ENCODE measurements at places on chromosomes 13 and 19.

DNA sequence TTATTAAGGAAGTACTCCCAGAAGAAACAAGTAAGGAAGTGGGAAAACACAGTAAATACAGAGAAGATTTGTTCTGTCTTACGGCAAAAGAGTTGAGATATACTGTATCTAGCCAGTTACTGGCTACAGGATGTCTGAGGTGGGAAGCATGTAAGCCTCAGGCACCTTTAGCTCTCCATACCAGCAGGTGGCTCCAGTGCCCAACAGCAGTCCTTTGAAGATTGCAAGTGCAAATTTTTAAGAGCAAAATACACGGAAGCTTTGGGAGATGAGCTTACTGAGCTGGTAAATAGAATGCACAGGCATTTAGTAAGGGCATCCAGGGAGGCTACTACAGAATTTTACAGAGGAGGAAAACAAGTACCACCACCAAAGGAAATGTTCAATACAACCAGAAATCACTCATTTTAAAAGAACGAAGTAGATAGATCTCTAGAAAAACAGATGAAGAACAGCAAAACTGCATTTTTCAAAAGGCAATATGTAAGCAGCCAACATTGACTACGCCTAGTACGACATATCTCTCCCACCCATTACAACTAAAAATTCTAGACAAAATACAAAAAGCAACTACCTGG is 57.9 kb upstream of the VSTM2B start:
- no peak for DNase-seq

- DNase-seq = no peak
These were observed 21.4 kb upstream of the ZNF730 start for GRCh38 chr19:23095418-23095817.

- DNase-seq = no peak
These were observed 7.9 kb upstream of the SLC7A9 start for GRCh38 chr19:32877323-32877912.

- no peak for DNase-seq
These were observed 52.4 kb upstream of the SOX21 start for GRCh38 chr13:94764576-94765321.

- DNase-seq = no peak
These were observed at the start of gene ERICH6B for GRCh38 chr13:45615501-45616101. TSS of gene ERICH6B (minus strand) at chr13:45615739. CDS start at chr13:45597005, 18,734 bp downstream.

DNA sequence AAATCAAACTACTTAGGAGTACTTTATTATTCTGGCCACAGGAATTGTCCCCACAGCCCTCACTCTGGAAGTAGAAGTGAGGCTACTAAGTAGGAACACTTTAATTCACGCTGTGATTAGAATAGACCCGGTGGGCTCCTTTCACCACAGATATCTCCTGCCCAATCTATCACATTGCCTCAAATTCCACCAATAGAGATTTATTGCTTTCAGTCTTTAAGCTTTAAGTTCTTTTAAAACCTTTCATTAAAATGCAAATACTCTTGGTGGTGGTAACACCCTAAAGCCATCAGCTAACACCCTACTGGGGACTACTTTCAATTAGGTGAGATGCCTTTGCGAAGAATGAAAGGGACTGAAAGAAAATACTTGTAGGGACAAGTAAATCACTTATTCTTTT is 181.9 kb downstream of the DACH1 start:
- DNase-seq = no peak

- no peak for DNase-seq
These were observed 17.6 kb downstream of the GPR42 start for GRCh38 chr19:35388277-35389054.

DNA sequence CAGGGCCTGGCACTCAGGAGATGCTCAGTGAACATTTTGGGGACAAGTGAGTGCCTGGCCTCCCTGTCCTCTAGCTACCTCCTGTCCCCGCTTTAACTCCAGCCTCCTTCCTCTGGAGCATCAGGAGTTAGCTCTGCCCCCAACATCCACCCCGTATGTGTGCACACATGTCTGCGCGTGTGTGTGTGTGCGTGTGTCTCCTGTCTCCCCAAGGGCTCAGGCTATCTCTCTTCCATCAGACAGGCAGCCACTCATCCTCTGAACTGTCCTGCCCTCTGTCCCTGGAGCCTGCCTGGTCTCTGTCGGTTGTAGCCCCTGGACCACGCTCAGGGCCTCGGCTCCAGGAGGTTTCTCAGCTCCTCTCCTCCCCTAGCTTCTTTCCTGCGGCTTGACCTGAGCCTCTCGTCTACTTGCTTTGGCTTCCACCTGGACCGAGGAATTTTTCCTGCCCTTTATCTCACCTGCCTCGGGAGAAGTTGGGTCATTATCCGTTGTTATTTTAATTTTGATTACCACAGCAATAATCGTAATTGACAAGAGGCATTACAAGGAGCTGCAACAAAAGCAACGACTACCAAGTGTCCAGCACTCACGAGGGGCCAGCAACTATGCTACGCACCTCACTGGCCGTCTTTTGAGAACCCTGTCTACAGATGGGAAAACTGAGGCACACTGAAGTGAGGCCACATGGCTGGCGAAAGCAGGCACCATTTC is 32.0 kb upstream of the ASF1B start:
- DNase-seq = no peak

- DNase-seq = no peak
These were observed 889.5 kb upstream of the SPRY2 start for GRCh38 chr13:81230386-81230785.

GRCh38 chr19:40056505-40056904 is 474 bp upstream of the ZNF780B start:
- DNase-seq = no peak

DNA sequence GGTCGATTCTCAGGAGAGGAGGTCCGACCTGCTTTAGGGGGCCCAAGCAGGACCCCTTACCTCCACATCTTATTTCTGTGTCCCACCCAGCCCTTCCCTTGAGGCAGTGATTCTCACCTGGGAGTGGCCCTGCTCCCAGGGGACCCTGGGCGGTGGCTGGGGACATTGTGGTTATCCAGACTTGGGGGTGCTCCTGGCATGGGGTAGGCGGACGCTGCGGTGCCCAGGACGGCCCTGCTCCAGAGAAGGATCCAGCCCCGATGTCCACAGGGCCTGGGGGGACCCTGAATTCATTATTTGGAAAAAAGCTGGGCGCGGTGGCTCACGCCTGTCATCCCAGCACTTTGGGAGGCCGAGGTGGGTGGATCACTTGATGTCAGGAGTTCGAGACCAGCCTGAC is 84.4 kb downstream of the GADD45B start:
- DNase-seq = no peak

- no peak for DNase-seq
These were observed 724 bp upstream of the ZNF780A start for GRCh38 chr19:40091205-40092129.

- DNase-seq = no peak
These were observed 17.1 kb downstream of the C2CD4C start for GRCh38 chr19:391726-392374.

DNA sequence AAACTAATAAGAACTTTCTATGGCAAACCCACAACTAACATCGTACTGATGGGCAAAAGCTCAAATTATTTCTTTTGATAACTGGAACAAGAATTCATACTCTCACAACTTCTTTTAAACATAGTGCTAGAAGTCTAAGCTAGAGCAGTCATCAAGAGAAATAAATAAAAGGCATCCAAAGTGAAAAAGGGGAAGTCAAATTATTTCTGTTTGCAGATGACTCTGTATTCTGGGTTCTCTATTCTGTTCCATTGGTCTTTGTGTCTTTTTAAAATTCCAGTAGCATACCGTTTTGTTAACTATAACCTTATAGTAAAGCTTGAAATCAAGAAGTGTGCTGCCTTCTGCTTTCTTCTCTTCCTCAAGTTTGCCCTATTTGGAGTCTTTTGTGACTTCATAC is 1215.9 kb downstream of the UQCRFS1 start:
- no peak for DNase-seq

DNA sequence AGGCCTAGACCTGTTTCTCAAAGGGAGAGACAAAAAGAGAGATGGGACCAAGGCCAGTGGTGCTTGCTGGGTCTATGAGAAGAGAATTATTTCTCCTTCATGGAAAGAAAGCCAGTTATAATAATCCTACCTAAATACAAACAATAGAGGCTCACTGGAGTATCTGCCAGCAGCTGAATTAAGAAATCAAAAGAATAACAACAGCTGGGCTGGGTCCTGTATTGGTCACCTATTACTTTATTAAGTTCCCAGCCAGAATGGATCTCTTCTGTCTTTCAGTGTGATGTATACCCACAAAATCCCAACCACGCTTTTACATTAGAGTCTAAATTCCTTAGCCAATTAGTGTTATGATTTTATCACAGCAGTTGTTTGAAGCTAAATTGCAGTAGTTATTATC is 297.8 kb upstream of the DACH1 start:
- DNase-seq = no peak

- no peak for DNase-seq
These were observed 28.9 kb upstream of the POSTN start for GRCh38 chr13:37627428-37627827.

- DNase-seq = no peak
These were observed 115.1 kb downstream of the KCNRG start for GRCh38 chr13:50130123-50130946.

DNA sequence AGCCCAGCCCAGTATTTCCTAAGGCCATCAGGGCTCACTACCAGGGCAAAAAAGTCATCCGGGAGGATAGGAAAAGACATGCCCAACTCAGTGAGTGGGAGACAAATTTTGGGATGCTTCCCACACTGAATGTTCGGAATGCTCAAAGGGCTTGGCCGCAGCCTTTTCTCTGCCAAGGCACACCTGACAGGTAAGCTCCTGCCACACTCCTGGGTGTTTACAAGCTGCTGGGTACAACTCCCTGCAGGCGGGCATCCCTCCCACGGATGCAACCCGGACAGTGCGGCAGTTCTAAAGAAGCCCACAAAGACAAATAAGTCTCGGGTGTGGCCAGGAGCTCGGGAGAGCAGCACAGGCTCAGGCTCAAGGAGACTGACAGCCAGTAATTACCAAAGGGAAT is 28.1 kb downstream of the SLC7A1 start:
- no peak for DNase-seq

DNA sequence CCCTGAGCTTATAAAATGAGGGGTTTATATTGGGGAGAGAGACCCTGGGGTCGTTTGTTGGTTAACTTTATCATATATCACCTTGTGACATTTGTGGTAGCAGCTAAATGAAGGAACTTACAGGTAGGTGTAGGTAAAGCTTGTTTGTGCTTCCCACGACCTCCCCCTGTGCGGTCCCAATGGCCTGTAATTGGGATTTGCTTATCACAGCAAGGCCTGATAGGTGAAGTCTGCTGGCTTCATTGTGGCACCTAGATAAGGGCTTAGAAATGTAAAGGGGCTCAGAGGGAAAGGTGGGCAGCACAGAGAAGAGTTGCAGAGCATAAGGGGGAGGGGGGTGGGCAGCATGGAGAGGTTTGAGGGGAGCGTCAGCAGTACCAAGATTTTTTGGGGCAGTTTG is 35.5 kb upstream of the MLNR start:
- no peak for DNase-seq

GRCh38 chr13:44365008-44365407 is 8.6 kb upstream of the SERP2 start:
- DNase-seq = no peak

- DNase-seq = no peak
These were observed 112.1 kb upstream of the SOX1 start for GRCh38 chr13:111954661-111955411.

DNA sequence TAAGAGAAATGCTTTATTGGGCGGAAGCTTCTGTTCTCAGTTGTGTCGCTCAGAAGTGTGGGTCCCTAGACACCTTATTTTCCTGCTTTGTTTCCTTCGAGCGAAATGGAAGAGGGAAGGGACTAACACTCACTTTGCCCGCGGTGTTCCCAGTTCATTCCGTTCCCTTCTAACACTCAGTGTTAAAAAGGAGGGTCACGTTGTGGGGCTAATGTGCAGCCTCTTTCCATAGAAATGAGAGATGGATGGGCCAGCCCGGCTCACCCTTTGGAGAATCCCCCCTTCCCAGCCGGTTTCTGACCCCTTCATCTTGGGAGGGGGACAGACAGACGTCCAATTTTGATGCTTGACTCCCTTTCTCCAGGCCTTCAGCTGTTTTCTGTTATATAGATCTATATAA is 2.3 kb downstream of the ATP11A start:
- DNase-seq = no peak

GRCh38 chr13:43134868-43135267 is 111.5 kb downstream of the DNAJC15 start:
- no peak for DNase-seq

DNA sequence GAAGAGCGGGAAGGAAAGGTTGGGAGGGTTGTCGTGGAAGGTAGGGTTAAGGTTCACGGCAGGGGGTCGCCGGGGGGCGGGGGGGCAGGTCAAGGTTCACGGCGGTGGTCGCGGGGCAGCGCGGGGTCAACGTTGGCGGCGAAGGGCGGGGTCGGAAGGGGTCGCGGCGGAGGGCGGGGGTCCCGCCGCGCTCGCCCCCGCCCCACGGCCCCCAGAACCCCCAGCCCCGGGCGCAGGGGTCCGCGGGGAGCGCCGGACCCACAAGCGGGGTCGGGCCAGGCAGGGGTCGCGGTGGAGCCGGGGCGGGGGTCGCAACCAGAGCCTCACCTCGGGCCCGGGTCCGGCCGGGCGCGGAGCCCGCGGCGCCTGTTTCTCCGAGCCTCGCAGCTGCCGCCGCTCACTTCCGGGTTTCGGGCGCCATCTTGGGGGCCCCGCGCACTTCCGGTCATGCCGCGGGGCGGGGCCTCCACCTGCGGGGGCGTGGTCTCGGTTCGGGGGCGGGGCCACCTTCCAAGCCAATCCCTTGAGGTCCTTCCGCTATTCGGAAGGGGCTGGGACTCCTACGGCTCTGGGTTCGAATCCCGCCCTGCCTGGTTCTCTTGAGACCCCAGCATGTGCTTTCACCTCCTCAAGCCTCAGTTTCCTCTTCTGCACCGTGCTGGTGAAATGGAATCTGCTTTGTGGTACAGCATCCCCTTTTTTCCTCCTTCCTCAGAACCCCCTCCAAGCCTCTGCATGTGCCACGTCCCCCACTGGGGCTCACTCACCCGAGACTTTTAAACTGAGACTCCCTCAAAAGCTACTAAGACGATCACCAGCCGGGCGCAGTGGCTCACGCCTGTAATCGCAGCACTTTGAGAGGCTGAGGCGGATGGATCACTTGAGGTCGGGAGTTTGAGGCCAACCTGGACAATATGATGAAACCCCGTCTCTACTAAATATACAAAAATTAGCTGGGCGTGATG is at the start of gene SBNO2:
Gene SBNO2 (minus strand): TSS at position 424 of the 965 bp plus-strand sequence. CDS start 19,992 bp downstream, outside the sequence.
- DNase-seq = peak; percentile 93

DNA sequence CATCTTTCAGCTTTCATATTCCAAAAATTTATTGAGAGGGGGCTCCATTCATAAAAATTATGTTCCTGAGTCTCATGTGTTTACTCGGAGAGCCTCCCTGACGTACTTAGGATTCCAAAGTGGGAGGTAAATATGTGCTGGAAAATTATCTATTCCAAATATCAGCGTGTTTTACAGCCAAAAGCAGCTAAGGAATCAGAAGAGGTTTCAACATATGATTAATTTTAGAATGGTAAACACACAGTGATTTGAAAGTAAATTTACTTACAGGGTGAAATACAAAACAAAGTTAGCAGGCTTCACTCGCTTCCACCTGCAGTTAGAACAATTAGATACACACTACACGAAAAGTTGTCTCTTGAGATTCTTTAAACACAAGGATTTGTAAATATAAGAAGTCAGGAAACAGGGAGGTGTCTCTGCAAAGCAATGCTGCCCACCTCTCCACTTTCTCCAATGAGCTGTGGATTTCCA is 313.8 kb upstream of the NBEA start:
- DNase-seq = no peak

GRCh38 chr13:101584331-101584730 is 131.9 kb downstream of the ITGBL1 start:
- DNase-seq = no peak
